ENCODE measurements at places on chromosomes 3 and 15. TPM values are rescaled to one million over a fixed set of nuclear protein-coding genes. Genes with fewer than 3 reads are reported as not detected.

GRCh38 chr15:73015493-73015892 lies 36.8 kb upstream of the NEO1 start:
- H3K4me3 ChIP-seq, result no peak overlapping the region
- no peaks in the 10 kb centered on the region for H3K36me3 ChIP-seq
- no peaks in the 10 kb centered on the region for H3K4me1 ChIP-seq

GRCh38 chr3:51681453-51681852 lies 10.4 kb downstream of the TEX264 start:
- H3K4me1 ChIP-seq, result peaks cover 17% of the 10 kb centered on the region
- H3K4me3 ChIP-seq, result no peak overlapping the region
- no peaks in the 10 kb centered on the region for H3K27me3 ChIP-seq
- peaks cover 76% of the 10 kb centered on the region for H3K36me3 ChIP-seq

GRCh38 chr3:148737104-148737530 lies 39.4 kb downstream of the AGTR1 start:
- H3K27me3 ChIP-seq, result no peaks in the 10 kb centered on the region
- H3K4me3 ChIP-seq, result no peak overlapping the region
- H3K27ac ChIP-seq, result no peak overlapping the region
- DNase-seq, result no peak

DNA sequence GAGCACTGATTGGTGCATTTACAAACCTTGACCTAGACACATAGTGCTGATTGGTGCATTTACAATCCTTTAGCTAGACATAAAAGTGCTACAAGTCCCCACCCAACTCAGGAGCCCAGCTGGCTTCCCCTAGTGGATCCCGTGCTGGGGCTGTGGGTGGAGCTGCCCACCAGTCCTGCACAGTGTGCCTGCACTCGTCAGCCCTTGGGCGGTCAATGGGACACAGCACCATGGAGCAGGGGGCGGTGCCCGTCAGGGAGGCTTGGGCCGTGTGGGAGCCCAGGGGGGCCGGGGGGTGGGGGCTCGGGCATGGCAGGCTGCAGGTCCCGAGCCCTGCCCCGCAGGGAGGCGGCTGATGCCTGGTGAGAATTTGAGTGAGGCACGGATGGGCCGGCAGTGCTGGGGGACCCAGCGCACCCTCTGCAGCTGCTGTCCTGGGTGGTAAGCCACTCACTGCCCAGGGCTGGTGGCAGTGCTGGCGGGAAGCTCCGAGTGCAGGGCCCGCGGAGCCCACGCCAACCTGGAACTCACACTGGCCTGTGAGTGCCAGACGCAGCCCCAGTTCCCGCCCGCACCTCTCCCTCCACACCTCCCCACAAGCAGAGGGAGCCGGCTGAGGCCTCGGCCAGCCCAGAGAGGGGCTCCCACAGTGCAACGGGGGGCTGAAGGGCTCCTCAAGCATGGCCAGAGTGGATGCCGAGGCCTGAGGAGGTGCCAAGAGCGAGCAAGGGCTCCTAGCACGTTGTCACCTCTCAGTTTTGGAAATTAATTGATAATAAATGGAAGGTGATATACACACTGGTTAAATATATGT lies 207.7 kb downstream of the RAP2B start:
- H3K27ac ChIP-seq, result no peak overlapping the region
- H3K27me3 ChIP-seq, result no peaks in the 10 kb centered on the region
- no peaks in the 10 kb centered on the region for H3K36me3 ChIP-seq
- H3K4me1 ChIP-seq, result no peaks in the 10 kb centered on the region
- DNase-seq, result no peak
- H3K4me3 ChIP-seq, result no peak overlapping the region

DNA sequence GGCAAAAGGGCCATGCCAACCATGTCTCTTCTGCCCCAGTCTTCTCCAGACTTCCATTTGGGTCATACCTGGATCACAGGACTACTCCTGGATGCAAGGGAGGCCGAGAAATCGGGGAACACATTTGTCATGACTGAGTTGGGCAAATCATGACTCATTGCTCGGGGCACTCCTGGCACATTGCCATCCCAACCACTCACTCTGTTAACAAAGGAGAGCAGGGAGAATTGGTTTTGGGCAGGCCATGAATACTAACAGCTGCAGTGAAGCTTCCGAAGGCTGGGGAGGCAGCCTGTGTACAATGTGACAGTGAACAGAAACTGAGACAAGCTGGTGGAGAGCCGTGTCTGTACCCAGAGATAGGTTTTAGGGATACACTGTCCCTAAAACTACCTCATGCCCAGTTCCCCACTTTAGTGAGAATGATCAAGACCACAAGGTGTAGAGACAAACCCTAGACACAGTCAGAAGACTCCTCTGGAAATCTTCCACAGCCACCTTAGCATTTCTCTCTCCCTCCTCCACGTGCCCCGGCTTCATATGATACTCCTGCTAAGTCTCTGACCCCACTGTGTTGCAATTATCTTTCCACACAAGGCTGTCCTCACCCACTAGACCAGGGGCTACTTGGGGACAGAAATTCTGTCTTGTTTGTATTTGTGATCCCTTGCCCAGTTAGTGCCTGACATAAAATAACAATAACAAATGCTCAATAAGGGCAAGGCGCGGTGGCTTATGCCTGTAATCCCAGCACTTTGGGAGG lies 10.5 kb upstream of the BUB1B start:
- no peaks in the 10 kb centered on the region for H3K27me3 ChIP-seq
- H3K36me3 ChIP-seq, result no peaks in the 10 kb centered on the region
- no peaks in the 10 kb centered on the region for H3K4me1 ChIP-seq
- H3K4me3 ChIP-seq, result no peak overlapping the region

DNA sequence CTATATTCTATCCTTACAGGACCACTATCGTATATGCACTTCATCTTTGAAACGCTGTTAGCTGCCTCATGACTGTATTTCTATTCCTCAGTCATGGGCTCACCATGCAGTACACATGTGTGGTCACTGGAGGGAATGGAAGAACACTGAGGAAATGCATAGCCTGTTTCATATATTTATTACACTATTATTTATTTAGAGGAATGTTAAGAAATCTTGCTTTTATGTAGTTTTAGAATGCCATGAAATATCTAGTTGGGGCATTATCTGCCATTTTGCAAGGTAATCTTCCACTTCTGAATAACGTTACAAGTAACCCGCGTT lies 155.7 kb downstream of the IGF1R start:
- H3K27me3 ChIP-seq, result no peaks in the 10 kb centered on the region
- H3K36me3 ChIP-seq, result no peaks in the 10 kb centered on the region
- DNase-seq, result no peak
- peaks cover 26% of the 10 kb centered on the region for H3K4me1 ChIP-seq
- H3K27ac ChIP-seq, result no peak overlapping the region
- H3K4me3 ChIP-seq, result no peak overlapping the region

SH3GL3 gene
- 105 TPM for total RNA-seq

CLEC3B gene
- 391 TPM for total RNA-seq

DNA sequence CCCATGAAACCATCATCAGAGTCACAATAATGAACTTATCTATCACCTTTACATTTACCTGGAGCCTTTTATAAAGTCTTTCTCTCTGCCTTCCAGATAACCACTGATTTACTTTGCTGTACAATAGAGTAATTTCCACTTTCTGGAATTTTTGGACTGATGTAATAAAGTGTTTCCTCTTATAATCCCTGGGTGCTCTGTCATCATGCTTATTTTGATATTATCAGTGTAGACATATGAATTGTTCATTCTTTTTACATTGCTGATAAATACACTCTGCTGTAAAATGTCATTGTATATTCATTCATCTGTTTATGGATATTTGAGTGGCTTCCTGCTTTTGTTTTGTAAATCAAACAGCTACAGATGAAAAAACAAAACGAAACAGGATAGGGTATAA lies 27.0 kb upstream of the IREB2 start:
- no peak overlapping the region for H3K4me3 ChIP-seq
- no peaks in the 10 kb centered on the region for H3K36me3 ChIP-seq
- H3K27ac ChIP-seq, result no peak overlapping the region
- DNase-seq, result no peak

GRCh38 chr3:171892457-171892856 lies 49.3 kb downstream of the TMEM212 start:
- H3K4me3 ChIP-seq, result no peak overlapping the region
- H3K36me3 ChIP-seq, result no peaks in the 10 kb centered on the region
- no peaks in the 10 kb centered on the region for H3K4me1 ChIP-seq
- no peak for DNase-seq
- H3K27ac ChIP-seq, result no peak overlapping the region

Measured in spinal cord (tissue), 10 donors.